Muscle of leg (tissue), 16 donors: ENCODE measurements at places on chromosomes 5 and 9.

DNA sequence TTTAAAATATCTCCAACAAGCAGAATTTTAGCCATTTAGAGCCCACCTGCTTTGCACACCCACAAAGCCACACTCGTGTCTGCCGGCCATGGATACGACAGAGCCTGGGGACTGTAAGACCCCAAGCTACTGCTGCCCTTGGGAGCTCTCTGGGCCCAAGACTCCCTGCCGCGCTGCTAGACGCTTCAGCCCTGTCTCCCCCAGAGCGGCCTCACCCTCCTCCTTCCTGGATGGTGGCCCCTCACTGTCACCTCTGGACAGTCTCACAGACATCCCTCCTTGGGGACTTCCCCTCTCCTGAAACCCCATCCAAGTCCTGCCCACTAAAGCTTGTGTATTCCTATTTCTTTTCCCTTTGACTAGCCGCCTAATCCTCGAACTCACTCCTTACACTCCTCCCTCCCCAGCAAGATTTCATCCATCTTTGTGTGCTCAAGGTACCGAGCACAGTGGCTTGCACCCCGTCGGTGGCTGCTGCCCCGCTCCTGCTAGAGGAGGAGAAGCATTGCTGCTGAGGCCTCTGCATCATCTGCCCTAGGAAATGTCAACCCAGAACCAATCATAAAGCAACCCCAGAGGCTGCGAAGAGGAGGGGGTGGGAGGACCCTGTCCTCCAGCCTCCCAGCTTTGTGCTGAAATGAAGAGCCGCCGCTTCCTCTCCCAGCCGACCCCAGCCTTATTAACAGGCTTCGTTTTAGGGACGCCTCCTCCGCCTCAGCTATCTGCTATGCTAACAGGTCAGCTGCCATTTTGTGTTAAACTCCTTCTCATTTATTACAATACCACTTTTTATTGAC is 71.2 kb downstream of the CFAP77 start:
- DNase-seq: no peak

- DNase-seq: no peak
These were observed 335.6 kb upstream of the ITGA1 start for GRCh38 chr5:52452098-52452497.

- DNase-seq: no peak
These were observed 39.4 kb upstream of the BARX1 start for GRCh38 chr9:93994545-93994944.

DNA sequence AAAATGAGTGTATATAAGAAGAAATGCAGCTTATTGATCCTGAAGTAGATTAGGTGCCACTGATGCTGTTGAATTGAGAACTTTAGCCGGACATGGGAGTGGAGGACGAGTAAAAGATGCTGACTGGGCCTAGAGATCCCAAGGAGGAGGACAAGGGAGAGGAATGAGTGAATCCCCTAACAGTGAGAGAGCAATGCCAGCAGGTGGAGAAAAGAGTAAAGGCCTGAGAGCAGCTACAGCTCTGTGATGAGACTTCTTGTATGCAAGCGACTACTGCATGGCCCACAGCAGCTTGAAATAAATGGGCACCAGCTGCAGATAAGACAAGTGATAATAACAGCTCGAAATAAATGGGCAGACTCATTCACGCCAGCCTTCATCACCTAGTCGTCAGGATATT is 44.5 kb upstream of the JMY start:
- no peak for DNase-seq

DNA sequence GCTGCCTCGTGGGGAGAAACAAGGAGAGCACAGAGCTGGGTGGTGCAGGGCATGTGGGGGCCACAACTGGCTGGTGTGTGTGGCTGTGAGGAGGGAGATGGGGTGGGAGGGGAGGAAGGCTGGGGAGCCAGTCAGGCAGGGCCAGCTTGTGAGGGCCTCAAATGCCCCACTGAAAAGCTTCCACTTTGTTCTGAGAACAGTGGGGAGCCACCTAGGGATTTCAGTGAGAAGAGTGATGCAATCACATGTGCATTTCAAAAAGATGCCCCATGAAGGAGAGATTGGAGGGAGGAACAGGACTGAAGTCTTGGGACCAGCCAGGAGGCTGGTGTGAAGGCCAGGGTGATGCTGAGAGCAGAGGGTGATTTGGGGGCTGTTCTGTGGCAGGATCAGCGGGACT is 1.3 kb downstream of the OR13J1 start:
- no peak for DNase-seq

DNA sequence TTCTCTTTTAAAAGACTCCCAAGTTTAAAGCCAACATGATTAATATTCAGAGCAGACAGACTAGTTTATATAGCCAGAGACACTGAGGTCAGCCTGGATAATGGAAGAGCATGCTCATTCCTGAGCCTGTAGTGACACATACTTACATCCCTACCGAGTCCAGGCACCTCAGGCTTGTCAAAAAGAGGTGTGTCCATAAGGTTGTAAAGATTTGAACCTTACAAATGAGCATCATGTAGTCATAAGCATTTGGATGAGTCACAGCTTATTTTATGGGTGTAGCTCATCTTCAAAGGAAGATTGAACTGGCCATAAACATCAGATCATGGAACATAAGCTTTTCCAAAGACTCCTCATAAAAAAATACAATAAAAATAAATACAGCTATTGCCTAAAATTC is 333.5 kb downstream of the EFNA5 start:
- DNase-seq: no peak

GRCh38 chr9:81814794-81815464 is 113.3 kb upstream of the SPATA31D4 start:
- DNase-seq: no peak

DNA sequence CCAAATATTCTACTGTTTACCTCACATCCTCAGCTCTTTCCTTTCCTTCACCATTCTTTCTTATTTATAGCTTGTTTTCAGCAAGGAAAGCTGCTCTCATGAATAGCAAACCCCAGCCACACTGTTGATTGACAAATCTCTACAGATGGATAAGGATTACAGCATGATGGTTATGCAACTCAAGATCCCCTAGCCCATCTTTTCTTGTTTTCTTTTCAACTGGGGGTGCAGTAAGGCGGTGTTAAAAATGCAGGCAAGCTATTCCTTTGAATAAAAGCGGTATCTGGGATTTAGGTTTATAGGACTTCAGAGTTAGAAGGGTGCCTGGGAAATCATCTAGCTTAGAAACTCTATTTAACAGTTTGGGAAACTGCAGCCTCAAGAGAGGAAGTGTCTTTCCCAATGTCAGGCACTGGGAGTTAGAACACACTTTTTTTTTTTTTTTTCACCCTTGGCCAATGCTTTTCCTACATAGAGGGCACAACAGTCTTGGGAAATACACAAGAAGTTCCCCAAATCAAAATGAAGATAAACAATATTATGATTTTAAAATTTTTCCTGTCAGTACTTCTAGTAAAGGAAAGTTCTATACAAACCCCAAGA is 2.6 kb downstream of the SPARC start:
- DNase-seq: no peak

GRCh38 chr9:90870621-90871326 is 69.2 kb downstream of the SYK start:
- DNase-seq: peak; percentile 61

GRCh38 chr9:3873818-3874217 is 348.0 kb upstream of the RFX3 start:
- DNase-seq: no peak

- no peak for DNase-seq
These were observed 65.7 kb upstream of the KCNN2 start for GRCh38 chr5:114296191-114296590.

DNA sequence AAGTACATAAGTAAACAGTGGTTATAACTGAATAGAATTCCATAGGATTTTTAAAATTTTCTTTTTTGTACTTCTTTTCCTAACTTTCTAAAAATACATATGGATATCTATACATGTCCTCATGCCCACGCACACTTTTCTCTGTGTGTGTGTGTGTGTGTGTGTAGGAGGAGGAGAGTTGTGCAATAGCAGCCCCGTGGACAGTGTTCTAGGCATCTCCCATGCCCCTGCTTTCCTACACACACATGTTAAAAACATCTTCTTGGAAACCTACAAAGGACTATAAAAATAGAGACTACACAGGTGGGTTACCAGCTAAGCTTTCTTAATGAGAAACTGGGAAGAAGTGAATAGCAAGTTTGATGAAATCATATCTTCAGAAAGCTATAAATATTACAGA is 19.8 kb upstream of the HEXB start:
- DNase-seq: peak; percentile 50

GRCh38 chr5:144120661-144121180 is 49.7 kb downstream of the YIPF5 start:
- DNase-seq: no peak

DNA sequence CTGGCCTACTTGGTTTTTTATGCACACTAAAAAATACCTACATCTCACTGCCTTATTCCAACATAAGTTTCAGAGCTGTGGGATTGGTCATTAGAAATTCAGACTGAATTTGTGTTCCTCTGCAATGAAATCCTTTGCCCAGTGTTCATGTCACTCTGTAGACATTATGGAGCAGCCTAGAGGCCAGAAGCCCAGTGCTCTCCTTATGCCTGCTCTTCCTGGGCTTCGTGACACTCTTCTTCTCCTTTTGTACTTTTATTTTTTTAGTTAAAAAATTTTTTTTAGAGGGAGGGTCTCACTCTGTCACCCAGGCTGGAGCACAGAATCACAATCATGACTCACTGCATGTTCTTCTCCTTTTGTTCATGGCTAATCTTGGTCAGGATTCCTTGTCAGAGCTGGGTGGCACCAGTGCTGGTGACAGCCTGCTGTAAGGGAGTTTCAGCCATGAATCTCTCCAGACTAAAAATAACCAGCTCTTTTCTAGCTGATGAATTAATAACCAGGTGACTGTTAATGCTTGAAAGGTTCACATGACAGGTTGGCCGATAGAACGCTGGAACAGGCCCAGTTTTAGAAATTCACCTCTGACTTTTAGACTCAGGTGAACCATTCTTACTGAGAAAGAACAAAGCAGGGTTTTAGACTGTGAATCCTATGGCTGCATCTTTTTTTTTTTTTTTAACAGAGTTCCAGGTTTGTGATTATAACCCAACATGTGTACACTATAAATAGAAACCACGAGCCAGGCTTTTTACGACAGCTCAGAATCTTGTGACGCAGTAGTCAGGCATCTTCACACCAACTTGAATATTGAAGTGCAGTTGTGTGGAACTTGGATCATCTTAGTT is 34.1 kb upstream of the C5orf47 start:
- peak; percentile 57 for DNase-seq

DNA sequence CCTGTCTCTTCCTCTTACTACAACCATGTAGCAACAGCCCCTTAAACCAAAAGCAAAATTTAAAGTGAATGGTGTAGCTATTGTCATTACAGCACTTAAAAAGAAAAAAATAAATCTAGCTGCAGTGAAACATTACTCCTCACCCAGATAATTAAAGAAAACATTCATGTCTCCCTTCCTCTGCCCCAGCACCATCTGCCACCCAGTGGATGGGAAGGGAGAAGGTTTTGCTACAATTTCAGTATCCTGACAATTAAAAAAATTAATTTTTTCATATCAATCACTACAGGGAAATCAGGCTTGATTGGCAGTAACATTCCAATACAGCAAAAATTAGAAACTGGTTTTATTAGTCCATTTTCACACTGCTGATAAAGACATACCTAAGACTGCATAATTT is 147.4 kb upstream of the PUM3 start:
- DNase-seq: no peak

DNA sequence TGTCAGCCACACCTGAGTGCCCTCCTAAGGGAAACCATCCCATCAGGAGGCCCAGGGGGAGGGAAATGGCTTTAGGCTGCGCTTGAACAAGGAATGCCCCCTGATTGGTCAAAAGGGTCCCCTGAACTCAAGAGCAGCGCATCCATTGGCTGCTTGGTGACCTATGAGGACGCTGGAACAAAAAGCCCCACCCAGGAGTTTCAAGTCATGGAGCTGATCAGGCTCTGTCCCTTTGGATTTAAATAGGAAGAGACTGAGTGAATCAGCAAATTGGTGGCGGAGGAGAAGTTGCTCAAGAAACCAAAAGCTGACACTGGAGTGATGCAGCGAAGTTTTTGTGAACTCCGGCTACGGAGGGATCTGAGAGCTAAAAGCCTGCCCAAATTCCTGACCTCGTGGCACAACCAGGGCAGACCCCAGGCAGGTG is 66.7 kb downstream of the SMIM23 start:
- DNase-seq: no peak

GRCh38 chr5:74977471-74977870 is 74.9 kb downstream of the GCNT4 start:
- DNase-seq: no peak
